NB4 (cell line): ENCODE measurements at places on chromosomes 11 and 22.
A peak's percentile ranks its signal among the peaks of the same experiment; 100 is the strongest.

GRCh38 chr11:8693010-8693551 is 10.5 kb downstream of the RPL27A start:
- no peak for DNase-seq

DNA sequence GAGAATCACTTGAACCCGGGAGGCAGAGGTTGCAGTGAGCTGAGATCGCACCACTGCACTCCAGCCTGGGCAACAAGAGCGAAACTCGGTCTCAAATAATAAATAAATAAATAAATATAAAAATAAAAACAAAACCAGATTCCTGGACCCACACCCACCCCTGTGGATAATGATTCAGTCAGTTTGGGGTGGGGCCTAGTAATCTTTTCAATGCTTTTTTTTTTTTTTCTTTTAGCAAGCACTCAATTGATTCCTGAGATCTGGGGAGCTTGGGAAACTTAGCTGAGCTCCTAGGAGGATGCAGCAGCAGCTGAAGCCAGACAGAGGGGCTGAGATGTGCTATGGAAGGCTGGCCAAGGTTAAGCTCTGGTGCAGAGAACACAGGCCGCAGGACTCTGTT is 4.6 kb upstream of the PC start:
- DNase-seq, result no peak

DNA sequence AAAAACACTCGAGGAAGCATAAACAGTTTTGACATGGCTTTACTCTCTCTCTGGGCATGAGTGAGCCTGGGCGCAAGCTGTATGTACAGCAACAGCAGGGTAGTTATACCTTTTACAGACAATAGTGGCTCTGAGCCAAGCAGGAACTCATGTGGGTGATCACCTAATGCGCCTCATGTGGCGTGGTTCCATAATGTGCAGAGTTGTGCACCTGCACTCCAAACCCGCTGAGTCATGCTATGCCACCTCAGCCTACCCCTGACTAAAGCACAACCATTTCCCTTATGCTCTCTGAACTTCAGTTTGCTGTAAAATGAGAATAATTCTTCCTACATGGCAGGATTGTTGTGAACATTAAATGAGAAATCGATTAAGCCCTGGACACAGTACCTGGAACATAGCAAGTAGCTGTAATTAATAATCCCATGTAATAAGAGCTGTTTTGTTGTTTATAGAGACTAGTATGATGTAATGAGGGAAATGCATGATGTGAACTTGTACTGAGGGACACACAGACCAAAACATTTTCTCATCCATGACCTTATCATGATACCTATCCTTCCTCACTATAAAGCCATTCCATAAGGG is 71.6 kb downstream of the CCDC34 start:
- DNase-seq, result peak; percentile 44

DNA sequence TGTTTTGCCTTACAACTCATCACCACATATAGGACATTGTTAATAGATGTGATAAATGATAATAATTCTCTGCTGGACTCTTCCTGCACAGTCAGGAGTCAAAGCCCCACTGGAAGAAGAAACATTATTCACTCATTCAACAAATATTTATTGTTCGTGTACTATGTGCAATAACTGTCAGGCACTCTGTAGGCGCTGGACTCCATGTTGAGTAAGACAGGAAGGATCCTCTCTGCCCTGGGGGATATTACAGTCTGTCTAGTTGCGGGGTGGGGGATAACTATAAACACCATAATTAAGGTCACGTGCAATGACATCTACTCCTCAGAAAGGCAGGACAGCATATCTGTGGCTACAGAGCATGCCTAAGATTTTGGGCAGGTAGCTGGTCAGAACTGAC is 281.1 kb downstream of the FAT3 start:
- DNase-seq, result no peak

DNA sequence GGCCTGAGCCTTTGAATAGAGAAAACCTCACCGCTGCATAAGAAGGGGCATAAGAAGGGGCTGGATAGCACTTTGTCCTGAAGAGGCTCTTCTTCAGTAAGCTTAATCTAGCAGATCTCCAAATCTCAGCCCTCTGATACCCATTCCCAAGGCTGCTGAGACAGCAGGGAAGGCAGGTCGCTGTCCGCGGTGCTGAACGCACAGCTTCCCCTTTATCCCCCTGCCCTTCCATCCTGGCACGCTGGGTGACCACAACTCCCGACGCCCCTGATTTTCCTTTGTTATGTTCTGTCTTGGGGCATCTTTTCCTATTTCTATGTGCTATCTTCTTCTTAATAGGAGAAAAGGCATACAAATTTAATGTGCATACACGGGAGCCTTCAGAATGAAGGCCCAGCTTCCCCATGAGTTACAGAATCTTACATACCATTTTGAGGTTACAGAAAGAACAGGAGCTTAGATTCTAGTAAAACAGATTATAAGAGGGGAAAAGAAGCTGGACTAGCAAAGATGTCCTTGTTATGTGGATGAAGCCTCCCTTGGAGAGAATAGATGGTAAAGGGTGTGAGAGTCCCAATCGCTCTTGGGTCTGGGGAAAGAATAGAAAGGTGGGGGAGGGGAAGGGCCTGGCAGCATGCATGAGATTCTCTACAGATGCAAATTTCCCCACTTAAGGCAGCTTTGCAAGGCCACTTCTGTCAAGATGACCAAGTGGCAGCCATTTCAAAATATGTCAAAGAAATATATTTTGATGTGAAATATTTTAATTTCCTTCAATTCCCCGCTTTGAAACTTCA is 5.7 kb upstream of the SULT4A1 start:
- peak; percentile 61 for DNase-seq

- no peak for DNase-seq
Measured at GRCh38 chr11:100769617-100770016, 82.5 kb downstream of the ARHGAP42 start.

DNA sequence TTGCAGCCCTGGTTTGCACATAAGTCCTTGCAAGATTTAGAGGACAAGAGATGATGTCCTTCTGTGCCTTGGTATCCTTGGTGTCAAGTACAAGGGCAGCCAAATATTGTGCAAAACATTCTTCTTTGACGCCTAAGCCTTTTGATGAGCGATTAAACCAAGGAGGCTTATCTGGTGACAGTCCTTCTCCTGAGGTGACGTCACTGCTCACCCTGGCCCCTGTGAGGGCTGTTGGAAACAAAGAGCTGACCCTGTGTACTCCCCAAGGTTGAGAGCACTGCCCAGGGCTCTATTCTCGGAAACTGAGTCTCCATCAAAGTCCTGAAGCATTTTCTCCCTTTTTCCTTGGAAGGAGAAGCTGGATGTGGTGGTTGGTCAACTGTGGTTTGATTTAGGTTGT is 4.7 kb upstream of the GRAMD1B start:
- peak; percentile 26 for DNase-seq

DNA sequence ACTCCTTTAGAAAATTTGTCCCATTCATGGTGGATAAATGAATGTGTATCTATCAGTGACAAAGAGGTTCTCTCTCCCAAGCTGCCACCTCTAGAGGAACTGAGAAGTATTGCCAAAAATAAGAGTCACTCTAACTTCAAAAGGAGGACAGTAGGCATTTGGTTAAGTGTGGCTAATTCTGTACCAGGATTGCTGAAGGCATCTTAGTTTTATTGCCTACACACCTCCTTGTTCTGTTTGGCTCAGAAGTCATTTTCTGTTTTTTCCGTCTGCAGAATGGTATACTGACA is 189.0 kb upstream of the MPPED2 start:
- DNase-seq, result no peak

DNA sequence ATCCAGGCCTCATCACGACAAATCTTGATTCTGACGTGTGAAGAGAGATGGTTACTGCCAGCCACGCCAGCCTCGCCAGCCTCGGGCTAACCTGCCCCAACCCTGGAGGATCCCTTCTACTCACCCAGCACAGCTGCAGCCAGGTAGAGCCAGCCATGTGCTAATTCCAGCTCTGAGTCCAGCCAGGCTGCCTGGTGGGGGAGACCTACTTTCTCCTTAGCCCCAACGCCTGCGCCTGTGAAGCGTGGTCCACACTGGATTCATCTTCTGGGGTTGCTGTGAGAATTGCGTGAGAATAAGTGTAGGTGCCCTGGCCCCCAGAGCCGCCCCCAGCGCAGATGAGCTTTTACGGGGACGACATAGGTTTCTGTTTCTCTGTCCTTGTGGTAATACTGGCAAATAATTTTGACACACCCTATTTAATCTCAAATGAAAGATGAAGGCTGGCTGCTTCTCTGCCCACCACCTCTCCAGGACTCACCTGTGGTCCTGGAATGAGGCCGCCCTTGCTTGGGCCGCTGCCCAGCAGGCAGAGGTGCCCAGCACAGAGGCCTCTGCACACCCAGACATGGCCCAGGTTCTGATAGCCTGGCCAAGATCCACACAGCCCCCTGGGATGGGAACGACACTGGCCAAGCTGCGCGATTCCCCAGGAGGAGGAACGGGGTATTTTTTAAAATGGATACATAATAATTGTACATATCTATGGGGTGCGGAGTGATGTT is 528.4 kb downstream of the TBC1D22A start:
- no peak for DNase-seq

DNA sequence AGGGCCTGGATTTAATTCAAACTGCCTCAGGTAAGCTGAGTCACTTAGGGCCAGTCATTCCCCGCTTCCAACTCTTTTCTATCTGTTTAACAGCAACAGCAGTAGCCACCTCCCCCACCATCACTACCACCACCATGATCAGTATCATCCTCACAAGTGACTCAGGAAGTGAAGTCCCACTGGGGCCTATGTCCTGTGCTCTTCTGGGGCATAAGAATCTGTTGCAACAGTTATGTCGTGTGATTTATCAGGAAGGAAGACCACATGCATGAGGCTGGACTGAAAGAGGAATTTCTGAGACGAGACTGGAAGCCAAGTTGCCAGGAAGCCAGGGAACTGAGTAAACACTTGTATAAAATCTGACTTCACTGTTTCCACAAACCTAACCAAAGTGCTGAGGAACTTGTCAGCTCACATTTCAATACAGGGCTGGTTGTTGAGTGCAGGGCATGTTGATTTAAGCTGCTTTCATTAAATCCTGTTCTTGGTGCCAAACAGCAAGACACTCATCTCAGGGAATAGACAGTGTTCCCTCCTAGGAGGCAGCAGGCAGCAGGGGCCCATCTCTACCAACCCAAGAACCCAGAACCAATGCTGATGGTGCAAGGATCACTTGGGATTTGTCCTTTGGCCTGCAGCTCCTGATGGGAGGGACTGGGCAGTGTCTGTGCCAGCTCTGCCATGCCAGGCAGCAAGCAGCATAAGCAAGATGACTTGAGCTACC is 226.7 kb upstream of the NARS2 start:
- peak; percentile 60 for DNase-seq

GRCh38 chr11:124829986-124830385 is 29.8 kb upstream of the MSANTD2 start:
- DNase-seq, result no peak

- no peak for DNase-seq
Measured at GRCh38 chr11:87213444-87213843, 175.7 kb downstream of the TMEM135 start.

GRCh38 chr11:129248618-129249017 is 56.5 kb upstream of the ARHGAP32 start:
- no peak for DNase-seq

DNA sequence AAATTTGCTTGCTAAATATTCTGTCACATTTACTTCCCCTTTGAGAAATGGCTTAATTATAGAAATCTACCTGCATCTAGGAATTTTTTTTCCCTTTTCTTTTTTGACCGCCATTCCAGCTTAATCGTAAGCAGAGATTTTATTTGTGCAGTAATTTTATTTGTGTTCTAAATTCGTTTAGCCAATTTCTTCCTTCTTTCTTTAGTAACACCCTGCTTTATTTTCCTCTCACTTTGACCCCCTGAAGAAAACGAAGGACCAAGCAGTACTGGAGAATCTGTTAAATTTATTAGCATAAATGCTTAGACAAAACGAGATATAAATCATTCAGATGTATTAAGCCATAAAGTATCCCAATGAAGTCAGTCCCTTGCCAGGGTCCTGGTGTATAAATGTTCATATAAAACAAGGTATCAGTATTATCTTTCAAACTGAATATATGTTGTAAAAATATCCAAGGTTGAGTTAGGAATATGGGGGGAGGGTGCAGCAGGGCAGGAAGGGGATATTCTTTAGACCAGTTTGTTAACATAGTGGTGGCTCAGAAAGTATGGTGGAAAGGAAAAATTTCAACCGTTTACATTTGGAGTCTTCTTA is 5.1 kb upstream of the WT1 start:
- DNase-seq, result no peak

DNA sequence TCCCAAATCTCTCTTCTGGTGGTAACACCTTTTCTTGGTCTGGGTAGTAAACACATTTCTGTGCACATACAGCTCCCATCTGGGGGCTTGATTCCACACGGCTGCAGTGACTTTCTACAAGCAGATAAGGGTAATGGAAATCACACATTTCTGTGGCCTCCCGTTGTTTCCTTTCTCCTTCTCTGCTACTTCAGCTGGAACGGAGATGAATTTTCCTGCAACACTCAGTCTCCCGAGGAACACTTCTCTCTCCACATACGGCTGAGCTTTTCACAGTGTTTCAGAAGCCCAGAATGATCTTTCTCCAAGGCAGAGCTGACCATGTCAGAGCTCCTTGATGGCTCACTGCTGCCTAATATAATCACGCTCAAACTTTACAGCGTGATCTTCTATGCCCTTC is 364.3 kb upstream of the NARS2 start:
- DNase-seq, result no peak

DNA sequence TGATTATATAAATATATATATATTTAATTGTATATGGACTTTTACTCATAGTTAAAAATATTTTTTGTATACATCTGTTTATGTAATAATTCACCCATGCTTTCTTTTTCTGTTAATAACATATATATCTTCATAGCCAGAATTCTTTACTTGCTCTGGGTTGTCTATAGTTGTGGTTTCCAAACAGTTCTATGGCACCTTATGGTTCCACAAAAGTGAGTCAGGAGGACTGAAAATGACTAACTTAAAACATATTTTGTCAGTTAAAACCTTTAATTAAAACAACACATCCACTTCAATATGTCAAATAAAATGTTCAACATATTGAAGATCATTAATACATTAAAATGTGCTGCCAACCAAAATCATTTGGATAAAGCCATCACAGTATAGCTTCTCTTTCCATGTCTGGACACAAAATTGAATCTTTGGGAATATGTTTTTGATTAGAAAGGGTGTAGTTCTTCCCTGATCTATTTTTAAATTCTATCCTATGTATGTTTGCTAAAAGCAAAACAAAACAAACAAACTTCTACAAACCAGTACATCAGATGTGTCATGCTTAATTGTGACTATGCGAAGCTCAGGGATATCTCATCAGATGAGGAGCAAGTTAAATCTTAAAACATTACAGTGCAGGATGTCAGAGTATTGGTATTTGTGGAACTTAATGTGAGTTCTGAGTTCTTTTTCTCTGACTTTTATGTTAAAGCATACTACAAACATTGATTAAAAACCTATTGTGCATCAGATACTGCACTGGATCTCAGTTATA is 1488.4 kb upstream of the TENM4 start:
- DNase-seq, result no peak

DNA sequence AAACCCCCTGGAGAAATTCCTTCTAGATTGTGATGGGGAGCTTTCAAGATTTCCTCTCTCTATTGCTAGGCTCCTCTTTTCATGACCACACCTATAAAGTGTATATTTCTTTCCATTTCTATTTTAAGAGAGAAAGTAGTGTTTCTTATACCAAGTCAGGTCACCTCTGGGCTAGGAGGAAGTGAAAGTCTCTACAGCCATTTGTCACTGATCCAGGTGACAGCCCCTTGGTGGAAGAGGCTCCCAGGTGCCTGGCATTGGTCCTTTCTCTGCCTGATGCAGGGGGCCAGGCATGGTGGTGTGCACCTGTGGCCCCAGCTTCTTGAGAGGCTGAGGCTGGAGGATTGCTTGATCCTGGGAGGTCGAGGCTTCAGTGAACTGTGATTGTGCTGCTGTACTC is 64.7 kb downstream of the DHCR7 start:
- no peak for DNase-seq

- DNase-seq, result peak; percentile 65
Measured at GRCh38 chr11:63592975-63593395, 21.2 kb downstream of the PLAAT3 start.
